ENCODE measurements at places on chromosomes 7 and 10.

- no peak for DNase-seq
Observed at GRCh38 chr7:14242175-14242574, 252.7 kb upstream of the ETV1 start.

DNA sequence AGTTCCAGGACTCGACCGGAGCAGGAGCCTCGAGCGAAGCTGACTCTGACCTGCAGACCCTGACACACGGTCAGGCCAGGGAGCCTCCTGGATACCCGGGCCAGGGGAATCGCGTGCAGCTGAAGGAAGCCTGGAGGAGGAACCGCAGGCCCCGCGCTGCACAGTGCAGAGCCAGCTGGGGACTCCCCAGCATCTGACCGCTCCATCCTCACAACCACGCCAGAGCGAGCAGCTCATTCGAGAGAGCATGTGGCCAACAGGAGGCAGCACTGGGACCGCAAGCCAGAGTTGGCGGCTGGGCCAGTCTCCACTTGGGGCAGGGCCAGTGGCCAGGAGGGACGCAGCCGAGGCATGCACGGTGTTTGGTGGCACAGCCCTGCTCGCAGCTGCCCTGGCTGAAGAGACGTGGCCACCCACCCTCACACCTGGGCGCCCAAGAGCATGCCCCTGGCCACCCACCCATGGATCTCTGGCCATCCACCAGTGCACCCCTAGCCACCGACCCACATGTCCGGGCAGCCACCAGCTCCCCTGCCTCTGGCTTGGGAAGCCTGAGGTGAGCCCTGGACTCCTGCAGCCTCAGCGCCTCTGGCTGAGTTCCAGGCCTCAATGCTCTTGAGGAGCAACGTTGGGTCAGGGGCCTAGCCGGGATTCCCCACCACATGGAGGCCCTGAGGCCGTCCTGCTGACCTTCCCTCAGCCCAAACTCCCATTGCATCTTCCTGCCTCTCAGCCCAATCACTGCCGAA lies 213.9 kb downstream of the ELFN1 start:
- no peak for DNase-seq

DNA sequence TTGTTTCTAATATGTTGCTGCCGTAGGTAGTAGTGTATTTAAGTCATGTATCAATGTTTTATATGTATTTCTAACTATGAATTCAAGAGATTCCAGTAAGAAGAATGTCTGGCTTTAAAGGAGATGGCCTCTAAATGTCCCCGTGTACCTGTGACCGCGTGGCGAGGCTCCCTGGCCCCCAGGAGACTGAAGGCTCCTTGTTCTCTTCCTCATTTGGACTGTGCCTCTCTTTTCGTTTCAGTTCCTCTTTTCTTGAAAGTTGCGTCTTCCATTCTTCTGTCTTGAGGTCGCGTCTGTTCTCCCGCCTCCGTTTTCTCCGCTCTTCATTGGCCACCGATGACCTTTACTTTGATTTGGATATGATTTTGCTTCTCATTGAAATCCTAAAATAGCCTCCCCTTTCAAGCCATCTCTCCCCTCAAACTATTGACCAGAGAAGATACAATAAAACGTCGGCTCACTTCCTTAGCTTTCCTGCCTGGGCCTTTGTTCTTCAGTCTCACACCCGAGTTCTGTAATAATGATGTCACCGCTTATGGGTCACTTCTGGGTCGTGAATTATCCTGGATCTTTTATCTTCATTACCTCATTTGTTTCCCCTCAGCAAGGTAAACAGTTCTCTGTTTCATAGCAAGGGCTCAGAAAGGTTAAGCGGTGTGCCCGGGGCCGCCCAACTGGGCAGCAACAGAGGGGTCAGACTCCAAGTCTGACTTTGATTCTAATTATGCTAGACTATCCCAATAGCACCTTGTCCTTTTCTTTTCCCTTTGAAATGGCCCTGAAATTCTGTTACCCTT lies 28.7 kb downstream of the WIPI2 start:
- no peak for DNase-seq

DNA sequence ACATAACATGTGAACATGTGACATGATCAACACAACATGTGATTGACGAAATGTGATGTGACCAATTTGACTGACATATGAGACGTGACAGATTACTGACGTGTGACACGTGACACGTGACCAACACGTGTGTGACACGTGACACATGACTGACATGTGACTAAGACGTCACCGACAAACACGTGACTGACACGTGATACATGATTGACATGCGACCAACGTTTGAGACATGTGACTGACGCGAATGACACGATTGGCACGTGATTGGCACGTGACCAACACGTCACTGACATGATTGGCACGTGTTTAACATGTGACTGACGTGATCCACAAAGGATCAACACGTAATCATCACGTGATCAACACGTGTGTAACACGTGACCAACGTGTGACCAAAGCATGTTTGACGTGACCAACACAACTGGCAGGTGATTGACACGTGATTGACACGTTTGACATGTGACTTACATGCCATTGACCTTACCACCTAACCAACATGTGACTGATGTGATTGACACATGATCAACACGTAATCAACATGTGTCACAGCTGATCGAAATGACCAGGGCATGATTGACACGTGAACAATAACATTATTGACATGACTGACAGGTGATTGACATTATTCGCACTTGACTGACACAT lies 23.7 kb downstream of the CRPPA start:
- no peak for DNase-seq

DNA sequence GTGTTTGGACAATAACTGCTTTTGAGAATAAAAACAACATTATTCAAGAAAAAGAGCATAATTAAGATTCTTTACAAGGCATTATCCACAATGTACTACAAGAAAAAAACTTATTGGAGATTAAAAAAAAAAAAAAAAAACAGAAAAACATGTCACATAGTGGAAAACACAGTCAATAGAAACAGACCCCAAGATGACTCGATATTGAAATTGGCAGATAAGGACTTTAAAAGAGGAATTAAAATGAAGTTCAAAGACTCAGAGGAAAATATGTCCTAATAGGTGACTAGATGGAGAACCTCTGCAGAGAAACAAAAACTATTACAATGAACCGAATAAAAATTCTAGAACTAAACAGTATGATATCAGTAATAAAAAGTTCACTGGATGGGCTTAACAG lies 248.9 kb downstream of the CALN1 start:
- DNase-seq = no peak

GRCh38 chr10:44383749-44384600 lies 922 bp downstream of the CXCL12 start:
- peak; percentile 26 for DNase-seq

DNA sequence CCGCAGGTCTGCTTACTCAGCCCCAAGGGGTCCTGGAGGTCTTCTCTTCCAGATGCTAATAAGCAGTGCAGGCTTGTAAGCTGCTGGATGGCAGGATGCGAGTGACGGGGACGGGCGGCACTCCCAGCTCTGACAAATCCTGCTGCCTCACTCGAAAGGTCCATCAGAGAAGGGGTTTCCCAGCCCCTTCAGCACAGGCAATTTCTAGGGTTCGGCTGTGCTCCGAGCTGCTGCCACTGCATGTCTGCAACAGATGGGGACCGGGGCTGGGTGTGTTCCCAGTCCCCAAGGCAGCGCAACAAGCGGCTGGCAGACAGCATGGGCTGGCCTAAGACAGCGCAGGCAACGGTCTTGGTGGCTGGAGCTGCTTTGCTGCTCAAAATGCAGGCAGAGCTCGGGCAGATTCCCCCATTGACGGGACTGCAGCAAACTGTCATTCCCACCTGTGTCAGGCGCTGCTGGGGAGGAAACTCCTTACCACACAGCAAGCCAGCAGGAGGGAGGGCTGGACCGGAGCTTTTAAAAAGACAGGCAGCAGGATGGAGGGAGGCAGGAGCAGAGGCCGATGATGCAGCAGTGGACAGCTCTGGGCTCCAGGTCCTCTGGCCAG lies 62.4 kb downstream of the PRKAG2 start:
- no peak for DNase-seq

- DNase-seq = no peak
Observed at GRCh38 chr7:1516586-1517251, 12.5 kb upstream of the INTS1 start.

DNA sequence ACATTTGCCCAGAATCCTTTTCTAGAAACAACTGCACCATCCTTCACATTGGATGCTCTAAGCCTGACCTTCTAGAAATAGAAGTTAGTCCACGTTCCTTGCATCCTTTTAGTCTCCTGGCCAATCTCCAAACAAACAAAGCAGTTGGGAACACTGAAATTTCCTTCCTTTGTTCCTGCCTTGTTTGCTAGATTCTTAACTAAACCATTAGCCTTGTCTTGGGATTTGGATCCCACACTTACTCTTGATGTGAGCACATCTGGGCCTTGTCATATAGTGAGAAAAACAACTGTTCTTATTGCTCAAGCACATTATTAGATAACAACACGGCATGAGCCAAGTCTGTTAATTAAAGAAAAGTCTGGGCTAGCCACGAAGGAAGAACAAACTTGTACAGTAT lies 319.3 kb upstream of the GHITM start:
- no peak for DNase-seq

DNA sequence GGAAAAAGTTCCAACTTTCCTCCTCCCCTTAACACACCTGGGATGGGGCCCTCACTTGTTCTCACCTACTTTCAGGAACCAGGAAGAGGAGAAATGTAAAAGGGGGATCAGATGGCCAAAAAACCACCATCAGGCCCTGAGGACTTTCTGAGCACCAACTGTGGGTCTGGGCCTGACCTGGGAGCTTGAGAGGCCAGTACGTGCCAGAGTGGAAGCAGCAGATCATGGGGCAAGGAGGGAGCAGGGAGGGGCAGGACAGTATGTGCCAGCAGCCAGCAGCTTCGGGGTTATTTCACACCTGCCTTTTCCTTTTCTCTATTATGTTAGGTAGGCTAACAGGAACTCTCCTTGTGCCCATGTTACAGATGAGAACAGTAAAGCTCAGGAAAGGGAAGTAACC lies 118.8 kb upstream of the UNC5B start:
- DNase-seq = no peak

GRCh38 chr7:88184848-88185304 lies 35.0 kb downstream of the SRI start:
- DNase-seq = peak; percentile 62

- no peak for DNase-seq
Observed at GRCh38 chr7:30780941-30781340, 9.7 kb downstream of the MINDY4 start.

DNA sequence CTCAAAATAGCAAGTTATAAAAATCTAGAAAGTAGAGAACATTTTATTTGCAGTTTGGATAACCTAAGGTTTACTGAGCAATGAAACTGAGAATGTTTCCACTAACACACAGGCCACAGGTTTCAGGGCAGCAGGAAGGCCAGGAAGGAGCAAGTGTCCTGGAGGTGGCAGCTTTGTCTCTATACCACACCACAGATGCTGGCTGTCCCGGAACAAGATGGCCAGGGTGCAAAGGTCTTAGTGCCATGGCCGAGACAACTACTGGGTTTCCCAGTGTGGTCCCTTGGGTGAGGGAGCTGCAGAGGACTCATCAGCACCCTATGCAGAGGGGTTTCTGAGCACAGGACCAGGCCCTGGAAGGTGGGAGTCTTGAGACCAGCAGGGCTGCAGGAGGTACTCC lies 92.0 kb downstream of the CTBP2 start:
- DNase-seq = no peak

- no peak for DNase-seq
Observed at GRCh38 chr7:13713092-13713491, 276.4 kb downstream of the ETV1 start.

DNA sequence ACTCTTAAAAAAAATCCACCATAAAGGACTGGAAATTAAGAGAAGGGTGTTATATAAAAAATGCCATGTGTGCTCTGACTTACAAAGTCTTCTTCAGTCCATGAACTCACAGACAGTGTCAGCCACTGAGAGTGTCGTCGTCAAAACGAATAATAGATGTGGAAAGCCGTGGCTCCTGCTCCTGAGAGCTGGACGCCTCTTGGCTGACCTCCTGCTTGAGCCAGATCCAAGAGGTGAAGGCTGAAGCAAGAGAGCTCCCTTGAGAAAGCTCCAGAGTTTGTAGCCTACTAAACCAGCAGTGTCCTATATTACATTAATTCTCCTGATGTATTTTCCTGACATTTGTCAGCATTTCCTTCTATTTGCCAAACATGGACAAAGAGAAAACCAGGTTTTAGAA lies 234.3 kb upstream of the C7orf33 start:
- DNase-seq = peak; percentile 43

GRCh38 chr10:84296091-84296981 lies 32.1 kb upstream of the CCSER2 start:
- peak; percentile 11 for DNase-seq

GRCh38 chr7:130595986-130596385 lies 72.6 kb downstream of the COPG2 start:
- peak; percentile 31 for DNase-seq

DNA sequence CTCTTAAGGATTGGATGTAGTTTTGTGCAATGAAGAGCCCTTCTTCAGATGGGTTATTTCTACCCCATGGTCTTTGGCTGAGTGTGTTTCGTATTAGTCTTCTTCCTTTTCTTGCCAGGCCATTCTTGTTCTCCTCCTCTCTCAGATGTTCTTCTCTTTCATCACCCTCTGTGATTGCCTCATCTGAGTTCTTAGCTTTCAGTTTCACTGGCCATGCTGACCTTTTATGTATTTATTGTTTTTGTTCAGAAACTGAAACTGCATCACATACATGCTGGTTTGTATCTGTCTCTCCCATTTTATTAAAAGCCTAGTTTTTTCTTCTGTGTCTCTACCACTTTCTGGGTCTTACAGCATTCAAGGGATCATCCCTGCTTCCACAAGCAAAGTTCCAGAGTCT lies 21.7 kb upstream of the PCGF5 start:
- peak; percentile 91 for DNase-seq

- DNase-seq = peak; percentile 13
Observed at GRCh38 chr10:98488669-98489430, 42.1 kb upstream of the HPS1 start.

DNA sequence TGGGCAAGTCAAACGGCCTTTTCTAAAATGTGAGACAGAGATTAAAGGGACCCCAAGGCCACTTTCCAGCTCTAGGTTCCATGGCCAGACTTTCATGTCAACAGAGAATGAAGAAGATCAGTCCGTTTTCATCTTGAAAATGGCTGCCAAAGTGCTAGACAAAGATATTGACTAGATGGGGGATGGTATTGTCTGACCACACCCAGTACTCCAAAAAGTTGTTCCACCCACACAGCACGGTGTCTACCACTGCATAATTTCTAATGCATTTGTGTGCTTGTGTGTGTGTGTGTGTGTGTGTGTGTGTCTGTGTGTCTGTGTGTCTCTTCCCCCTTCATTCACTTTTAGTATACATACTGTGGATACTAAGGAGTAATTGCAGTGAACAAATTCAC lies 1.3 kb downstream of the COL1A2 start:
- DNase-seq = peak; percentile 89

GRCh38 chr7:139421123-139421522 lies 61.4 kb downstream of the LUC7L2 start:
- no peak for DNase-seq

DNA sequence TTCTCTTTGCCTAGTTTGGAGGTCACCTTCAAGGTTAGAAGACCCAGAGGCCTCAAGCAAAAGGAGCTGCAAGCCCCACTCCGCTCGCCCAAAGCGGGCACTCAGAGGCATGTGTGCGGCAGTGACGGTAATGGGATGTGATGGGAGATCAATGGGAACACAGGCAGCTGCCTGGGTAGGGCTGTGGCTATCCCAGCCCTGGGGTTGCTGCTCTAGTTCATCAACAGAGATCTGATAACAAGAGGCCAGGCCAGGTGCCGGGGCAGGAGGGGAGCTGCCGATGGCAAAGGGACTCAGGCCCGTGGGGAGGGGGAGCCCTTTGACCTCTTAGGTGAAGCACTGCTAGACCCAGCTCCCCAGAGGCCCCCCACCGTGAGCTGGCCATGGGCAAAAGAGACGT lies 52.0 kb upstream of the GNA12 start:
- DNase-seq = no peak
